ENCODE measurements at places on chromosomes 1 and 21. TPM values are rescaled to one million over a fixed set of nuclear protein-coding genes. Genes with fewer than 3 reads are reported as not detected.

The LYPD8 gene
- total RNA-seq: 53.8 TPM

- no peak for DNase-seq
Observed at GRCh38 chr1:14884614-14885175, 268.9 kb upstream of the TMEM51 start.

DNA sequence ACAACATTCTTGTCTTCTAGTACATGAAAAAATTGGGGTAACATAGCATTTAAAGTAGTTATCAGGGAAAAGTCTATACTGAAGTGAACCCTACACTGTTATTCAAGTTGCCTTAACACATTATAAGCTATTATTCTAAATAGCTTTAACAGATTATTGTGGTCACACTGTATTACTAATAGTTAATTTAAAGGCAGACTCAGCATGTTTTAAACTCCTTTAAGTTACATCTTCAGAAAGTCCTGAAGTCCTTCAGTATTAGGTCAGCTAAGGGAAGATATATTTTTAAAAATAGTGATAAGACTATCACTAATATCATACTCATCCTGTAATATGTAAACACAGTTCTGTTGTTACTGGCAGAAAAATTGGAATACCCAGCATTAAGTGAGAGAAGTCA lies 67.4 kb downstream of the GPR137B start:
- no peak for DNase-seq

- no peak for DNase-seq
Observed at GRCh38 chr1:87575528-87575927, 246.8 kb downstream of the LMO4 start.

- DNase-seq: no peak
Observed at GRCh38 chr1:119012383-119012782, 24.2 kb upstream of the TBX15 start.

The FCGR1A gene
- not detected for total RNA-seq

- no peak for DNase-seq
Observed at GRCh38 chr1:89855413-89856123, 34.7 kb downstream of the LRRC8D start.

DNA sequence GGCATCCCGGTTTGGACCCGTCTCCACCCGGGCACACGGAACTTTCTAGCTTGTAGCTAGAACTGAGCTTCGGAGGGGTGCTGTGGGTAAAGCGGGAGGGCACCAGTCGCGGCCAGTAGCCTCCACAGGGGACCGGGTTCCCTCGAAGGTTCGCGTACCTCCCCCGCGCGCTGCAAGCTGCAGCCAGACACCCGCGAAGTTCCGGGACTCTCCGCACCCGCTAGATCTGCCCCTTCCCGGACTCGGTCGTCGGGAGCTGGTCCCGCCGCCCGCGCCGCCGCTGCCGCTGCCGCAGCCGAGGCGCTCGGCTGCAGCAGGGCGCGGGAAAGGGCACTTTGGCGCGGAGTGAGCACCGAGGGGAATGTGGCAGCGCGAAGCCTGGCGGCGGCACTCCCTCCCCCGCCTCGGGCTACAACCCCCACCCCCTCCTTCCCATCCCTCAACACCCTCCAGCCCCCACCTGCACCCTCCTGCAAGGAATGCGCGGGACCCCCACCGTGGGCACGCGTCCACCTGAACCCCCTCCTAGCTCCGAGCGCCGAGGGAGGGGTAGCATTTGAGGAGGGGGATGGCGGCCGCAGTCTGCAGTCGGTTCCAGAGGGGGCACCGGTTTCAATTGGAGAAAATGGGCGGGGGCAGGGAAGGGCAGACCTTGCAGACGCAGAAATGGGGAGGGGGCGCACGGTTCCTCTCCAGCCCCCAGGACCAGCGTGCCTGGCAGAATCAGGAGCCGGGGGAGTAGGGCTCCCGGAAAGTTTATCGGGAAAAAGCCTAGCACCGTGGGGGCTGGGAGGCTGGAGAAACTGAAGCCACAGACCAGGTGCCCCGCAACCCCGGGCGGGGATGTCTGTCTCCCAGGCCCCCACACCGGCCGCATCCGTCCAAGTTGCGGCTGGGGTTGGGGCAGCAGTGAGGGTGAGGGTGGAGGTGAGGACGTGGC lies 968 bp downstream of the CSMD2 start:
- no peak for DNase-seq

GRCh38 chr1:206098242-206098919 lies 18.8 kb downstream of the AVPR1B start:
- DNase-seq: no peak

- DNase-seq: no peak
Observed at GRCh38 chr1:156359973-156360372, 9.0 kb upstream of the RHBG start.

DNA sequence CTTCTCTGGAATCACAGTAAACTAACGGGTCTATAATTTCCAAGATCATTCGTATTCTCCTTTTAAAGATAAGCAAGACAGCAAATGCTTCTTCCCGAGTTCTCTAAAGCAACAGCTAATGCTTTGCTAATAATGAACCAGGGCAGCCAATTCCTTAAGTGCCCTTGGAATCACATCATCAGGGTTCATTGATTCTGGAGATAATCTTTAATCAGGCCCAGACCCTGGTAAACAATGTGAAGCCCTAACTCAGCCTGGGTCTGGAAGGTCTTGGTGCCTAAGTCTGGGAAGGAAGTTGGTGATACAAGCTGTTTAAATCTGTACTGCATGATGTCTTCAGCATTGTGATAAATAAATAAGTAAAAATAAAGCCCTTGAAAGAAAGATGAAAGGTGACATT lies 18.4 kb downstream of the ERI3 start:
- no peak for DNase-seq
